Caudate nucleus (tissue), 63 donors: ENCODE measurements at places on chromosomes 1 and 21.

DNA sequence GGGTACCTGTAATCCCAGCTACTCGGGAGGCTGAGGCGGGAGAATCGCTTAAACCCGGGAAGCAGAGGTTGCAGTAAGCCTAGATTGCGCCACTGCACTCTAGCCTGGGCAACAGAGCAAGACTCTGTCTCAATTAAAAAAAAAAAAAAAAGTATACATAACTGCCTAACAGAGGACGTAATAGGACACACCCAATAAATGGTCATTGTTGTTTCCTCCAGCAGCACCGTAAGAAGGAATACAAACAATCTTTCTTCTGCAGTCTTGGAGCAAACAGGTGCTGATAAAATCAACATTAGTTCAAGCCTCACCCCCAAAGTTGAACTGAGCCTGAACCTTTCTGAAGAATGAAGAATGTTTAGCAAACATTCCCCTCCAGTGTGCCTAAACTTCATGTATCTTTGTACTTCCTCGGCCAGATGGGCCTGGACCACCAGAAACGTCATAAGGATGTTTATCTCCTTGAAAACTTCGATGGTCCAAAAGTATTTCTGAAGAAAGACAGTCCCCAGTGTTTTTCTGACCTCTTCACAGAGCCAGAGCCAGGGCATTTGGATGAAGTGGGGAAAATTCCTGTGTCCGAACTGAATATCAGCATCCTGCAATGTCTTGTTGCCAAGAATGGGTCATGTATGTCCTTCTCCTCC, 136.8 kb upstream of the F3 start:
- DNase-seq, result no peak

GRCh38 chr1:207851696-207852095, 59.2 kb downstream of the CD34 start:
- DNase-seq, result no peak

GRCh38 chr1:15620155-15620545, 2.9 kb downstream of the DDI2 start:
- DNase-seq, result no peak

- no peak for DNase-seq
Observed at GRCh38 chr1:4312024-4312423, 342.4 kb upstream of the AJAP1 start.

- no peak for DNase-seq
Observed at GRCh38 chr1:166600574-166600973, 238.7 kb upstream of the POGK start.

DNA sequence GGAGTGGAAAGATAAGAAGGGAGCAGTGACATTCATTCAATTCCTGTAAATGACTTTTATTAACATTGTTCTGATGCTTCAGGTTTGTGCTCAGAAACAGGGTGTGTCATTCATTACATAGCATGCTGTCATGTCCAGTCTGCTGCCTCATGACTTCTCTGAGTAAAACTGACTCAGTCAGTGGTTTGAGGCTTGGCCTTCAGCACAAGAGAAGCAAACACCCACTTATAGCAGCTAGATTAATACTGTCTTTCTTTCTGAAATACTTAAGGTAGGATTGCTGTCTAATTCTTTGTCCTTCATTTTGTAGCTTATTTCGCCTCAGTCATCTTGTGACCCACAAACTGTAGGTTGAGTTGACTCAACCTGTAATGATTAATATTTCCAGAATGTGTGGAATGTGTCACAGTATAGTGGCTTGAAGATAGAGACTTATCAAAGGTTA, 32.9 kb downstream of the RASAL2 start:
- no peak for DNase-seq

DNA sequence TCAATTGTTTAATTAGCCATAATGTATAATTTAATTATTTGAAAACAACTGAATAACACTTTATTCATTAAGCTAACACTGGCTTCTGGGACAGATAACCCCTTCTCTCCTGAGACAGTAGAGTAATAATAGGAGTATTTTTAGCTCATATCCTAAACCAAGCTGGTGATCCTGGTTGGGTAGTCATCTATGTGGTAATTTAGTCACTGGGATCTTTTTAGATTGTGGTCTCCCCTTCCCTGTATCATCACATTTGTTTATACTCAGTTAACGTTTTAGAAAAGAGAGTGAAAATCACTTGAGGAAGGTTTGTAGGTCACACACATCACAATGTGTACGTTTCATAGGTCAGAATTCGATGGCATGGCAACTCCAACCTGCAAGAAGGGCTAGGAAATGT, 1356.6 kb upstream of the ADGRL2 start:
- DNase-seq, result no peak

DNA sequence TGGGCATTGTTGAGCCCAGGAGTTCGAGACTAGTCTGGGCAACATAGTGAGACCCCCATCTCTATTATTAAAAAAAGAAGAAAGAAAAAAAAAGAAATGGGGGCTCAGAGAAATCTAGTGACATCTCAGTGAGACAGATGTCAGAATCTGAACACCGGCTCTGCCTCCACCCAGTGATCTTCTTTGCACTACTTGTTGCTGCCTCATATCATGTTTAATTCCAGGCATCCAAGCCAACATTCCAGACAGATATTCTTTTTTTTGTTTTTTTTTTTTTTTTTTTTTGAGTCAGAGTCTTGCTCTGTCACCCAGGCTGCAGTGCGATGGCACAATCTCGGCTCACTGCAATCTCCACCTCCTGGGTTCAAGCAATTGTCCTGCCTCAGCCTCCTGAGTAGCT, 5.0 kb upstream of the ARL8A start:
- no peak for DNase-seq

GRCh38 chr21:31772674-31773555, 41.0 kb upstream of the SCAF4 start:
- no peak for DNase-seq

- no peak for DNase-seq
Observed at GRCh38 chr1:185058876-185059275, 13.5 kb downstream of the RNF2 start.

DNA sequence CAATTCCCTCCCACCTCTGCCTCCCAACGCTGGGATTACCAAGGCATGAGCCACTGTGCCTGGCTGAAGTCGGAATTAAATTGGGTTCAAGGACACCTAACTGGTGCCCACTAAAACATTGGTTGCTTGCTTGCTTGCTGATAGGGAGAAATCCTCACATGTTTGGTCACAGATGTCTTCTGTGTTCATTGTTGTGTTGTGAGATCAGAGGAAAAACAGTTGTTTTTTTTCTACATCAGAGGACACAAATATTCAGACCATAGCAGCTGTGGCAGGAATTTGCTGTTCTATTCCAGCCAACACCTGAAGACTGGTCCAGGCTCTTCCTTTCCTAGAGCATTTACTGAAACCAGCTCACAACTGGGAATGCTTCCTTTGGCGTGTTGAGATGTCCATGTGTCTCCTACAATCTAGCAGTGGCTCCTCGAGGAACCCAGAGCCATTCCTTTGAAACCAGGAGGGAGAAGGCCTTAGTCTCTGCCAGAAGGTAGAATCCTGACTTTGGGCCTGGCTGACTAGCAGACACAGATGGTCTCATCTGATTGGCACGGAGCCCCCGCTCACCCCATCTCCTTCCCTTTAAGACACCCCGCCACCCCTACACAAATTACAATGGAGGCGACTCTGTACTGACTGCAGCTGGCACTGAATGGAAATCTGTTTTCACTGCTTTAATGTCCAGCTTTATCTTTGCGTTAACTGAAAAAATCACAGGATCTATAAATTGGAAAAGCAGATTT, 24.3 kb upstream of the TRIM17 start:
- no peak for DNase-seq

DNA sequence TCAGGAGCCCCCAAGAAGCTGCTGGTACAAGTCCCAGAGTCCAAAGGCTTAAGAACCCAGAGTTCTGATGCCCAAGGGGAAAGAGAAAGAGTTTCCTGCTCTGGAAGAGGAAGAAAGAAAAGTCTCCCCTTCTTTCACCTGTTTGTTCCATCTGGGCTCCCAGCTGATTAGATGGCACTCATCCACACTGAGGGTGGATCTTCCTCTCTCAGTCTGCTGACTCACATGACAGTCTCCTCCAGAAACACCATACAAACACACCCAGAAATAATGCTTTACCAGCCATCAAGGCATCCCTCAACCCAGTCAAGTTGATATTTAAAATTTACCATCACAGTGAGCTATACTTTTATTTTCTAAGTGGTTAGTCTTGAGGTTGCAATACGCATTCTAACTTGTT, 257.9 kb downstream of the PAPPA2 start:
- DNase-seq, result no peak

GRCh38 chr1:11466416-11466815, 12.5 kb upstream of the DISP3 start:
- DNase-seq, result peak; percentile 93

- no peak for DNase-seq
Observed at GRCh38 chr1:159914252-159915018, 10.9 kb downstream of the TAGLN2 start.

DNA sequence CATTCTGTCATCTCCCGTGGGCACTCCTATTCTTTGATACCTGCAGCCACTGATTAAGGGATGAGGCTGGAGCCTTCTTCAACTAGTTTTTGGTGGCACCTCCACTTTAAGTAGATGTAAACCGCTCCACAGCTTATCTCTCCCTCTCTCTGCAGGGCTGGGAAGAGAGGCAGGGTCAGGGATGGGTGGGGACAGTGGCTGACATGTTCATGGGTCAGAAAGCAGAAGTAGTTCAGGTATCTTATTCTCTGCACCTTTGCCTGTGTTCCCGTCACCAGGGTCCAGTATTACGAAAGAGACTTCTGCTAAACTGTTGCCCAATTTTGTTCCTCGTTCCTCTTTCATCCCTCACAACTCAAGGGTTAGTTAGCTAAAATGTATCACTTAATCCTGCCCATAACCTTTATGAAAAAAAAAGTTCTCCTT, 51.7 kb upstream of the EDEM3 start:
- no peak for DNase-seq
